ENCODE measurements at places on chromosomes 5 and 9.

DNA sequence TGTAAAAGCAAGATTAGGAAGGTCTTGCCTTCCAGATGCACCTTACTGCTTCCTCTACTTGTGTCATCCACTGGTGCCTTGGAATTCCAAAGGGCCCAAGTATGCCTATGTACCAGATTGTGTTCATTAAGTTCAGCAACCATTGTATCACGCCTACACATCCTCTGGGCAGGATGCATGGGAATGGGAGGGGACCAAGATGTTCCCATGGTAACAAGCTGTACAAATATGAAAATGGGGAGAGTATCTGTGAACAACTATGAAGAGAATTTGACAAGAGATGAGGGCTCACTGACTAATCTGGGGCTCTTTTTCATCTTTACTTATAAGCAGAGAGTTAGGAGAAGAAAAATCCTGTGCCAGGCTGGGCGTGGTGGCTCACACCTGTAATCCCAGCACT, 137.8 kb upstream of the MAP1B start:
- DNase-seq, result no peak

DNA sequence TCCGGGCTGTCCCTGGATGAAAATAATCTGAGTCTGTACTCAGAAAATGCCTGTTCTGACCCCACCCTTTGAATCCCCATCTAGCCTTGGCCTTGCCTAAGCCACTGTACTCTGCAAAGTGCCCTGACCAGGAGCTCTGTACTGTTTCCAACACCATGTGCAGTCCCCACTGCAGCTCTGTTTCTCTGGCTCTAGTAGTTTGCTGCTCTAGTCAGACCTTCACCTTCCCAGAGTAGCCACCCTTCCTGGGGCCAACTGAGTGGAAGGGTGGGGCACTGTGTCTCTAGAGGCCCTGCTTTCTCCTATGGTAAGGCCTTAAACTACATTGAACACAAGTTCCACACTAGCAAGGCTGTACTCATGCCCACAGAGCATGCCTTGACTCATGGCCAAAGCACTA, 31.9 kb downstream of the P4HA2 start:
- DNase-seq, result no peak

GRCh38 chr5:67176936-67177335, 19.7 kb downstream of the CD180 start:
- no peak for DNase-seq

DNA sequence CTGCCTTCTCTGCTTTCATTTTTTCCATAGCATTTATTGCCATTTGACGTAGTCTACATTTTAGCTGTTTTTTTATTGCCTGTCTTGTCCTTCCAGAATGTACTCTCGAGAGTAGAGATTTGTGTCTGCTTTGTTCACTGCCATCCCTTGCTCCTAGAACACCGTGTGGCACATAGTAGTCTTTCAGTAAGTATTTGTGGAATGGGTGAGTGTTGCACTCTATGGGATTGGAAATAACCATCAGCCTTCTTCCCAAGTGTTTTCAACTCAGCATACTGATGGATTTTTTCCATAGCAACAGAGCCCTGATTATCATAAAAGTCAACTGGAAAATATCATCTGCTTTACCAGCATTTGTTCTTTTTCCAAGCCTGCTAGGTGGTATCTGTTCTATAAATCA, 462.6 kb downstream of the ENC1 start:
- DNase-seq, result no peak

- DNase-seq, result no peak
These were observed 21.9 kb downstream of the ANKH start for GRCh38 chr5:14849516-14850294.

GRCh38 chr9:72410214-72410613, 45.2 kb upstream of the ZFAND5 start:
- DNase-seq, result no peak

GRCh38 chr5:77900691-77901090, 124.6 kb upstream of the TBCA start:
- peak; percentile 94 for DNase-seq

All from putamen (tissue), 1 donor.